ENCODE measurements at places on chromosomes 13 and 19.

DNA sequence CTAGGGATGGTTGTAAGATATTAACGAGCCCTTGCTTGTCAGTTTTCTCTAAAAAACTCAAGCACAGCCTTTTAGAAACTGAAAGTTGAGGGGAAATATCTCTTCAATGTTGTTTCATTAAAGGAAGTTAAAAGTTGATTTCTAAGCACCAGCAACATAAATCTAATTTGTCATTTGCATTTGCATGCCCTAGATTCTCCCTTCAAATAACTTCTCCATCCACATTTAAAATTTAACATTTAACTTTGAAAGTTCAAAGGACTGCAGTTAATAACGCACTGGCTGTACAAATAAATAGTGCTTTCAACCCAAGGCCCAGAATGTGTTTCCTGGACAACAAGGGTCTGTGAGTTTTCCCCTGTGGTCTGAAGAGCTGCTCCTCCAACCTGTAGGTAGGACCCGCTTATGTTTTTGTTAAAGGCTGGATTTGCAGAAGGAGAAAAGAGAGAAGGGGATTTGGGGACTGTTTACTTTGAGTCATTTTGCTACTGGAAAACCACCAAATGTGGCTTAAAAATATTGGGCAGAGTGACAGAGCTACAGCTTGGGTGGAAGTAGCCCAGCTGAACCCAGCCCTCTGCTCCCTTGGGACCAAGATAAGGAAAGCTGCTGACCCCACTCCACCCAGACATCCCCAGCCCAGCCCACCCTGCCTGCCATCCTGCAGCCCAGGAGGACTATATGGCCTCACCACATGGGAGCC is 39.8 kb downstream of the TNFRSF19 start:
- peak; percentile 19 for DNase-seq

GRCh38 chr13:29319451-29319850 is 276.0 kb downstream of the SLC7A1 start:
- peak; percentile 24 for DNase-seq

- peak; percentile 37 for DNase-seq
Measured at GRCh38 chr19:56066152-56067023, 54.7 kb downstream of the ZNF787 start.

DNA sequence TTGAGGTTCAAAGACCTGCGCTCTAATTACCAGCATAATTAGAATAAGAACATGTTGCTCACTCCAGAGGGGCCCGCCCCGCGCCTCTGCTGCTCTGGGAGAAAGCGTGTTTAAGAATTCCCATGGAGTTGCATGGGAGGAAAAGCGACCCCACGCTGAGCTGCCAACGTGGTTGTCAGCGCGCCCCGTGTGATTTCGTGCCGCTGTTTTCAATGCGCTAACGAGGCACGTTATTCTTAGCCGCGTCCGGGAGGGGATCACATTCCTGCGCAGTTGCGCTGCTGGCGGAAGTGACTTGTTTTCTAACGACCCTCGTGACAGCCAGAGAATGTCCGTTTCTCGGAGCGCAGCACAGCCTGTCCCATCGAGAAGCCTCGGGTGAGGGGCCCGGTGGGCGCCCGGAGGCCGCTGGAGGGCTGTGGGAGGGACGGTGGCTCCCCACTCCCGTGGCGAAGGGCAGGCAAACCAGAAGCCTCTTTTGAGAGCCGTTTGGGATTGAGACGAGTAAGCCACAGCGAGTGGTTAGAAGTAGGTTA is 173.8 kb upstream of the SOX1 start:
- no peak for DNase-seq

DNA sequence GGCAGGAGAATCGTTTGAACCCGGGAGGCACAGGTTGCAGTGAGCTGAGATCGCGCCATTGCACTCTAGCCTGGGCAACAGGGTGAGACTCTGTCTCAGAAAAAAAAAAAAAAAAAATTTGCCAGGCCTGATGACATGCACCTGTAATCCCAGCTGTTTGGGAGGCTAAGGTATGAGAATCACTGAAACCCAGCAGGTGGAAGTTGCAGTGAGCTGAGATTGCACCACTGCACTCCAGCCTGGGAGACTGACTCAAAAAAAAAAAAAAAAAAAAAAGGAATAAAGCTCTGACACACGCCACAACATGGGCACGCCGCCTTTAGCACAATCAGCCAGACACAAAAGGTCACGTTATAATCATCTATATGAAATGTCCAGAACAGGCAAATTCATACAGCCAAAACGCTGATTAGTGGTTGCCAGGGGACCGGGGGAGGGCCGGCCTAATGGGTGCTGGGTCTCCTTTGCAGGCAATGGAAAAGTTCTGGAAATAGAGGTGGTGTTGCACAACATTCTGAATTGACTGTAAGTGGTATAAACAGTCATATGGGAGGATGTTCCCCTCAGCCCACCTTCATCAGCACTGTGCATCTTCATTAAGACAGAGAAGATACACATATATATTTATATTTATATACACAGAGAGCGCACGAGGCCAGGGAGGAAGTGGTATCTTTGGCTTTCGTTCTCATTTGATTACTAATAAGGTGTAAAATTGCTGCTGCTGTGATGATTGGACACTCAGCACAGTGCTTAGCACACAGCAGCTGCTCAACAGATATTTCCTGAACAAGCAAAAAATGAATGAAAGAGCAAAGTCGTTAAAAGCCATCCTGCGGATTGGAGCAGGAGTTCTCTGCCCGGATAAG is 3.8 kb downstream of the HSPBP1 start:
- DNase-seq = no peak

DNA sequence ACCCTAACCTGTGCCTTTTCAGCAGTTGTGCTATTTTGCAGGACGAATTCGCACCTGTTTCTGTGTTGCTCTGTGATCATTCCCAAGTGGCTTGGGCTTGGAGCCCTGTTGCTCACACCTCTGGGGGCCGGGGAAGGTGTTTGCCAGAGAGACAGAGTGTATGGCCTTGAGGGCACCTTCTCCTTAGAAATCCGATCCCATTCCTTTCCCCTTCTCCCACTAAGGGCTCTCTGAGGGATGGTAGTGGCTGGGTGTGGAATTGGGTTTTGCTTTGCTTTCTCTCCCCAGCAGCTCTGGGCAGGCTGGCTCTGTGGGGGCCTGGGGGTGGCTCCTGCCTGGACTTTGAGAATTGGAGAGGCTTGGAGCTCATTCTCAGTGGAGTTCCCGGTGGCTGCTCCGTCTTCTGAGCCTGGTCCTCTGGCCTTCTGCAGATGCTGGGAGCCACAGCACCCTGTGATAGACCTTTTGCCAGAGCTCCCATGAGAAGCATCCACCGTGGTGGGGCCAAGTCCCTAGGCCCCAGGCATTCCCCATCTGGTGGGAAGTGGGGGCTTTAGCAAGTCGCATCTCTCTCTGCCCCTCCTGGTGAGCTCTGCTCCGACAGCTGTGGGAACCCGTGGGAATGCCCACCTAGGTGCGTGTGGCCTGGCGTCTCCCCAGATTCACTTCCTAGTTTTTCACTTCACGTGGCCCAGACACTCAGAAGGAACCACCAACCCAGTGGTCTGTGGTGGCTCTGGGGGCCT is 26.1 kb downstream of the ATP11A start:
- DNase-seq = no peak

DNA sequence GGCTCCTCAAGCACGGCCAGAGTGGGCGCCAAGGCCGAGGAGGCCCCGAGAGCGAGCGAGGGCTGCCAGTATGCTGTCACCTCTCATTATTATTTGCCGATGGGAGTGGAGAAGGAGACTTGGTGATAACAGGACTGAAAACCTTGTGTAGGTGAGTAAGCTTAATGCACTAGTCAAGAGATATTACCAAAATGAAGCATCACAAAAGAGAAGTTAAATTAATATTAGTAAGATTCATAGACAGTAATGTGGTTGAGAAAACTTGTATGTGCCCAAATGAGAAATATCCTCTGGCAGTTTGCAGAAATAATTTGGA is 204.5 kb upstream of the SLITRK1 start:
- DNase-seq = no peak

GRCh38 chr19:17471410-17472125 is 1.2 kb downstream of the SLC27A1 start:
- DNase-seq = no peak

- no peak for DNase-seq
Measured at GRCh38 chr19:10361569-10362011, 18.8 kb downstream of the TYK2 start.

DNA sequence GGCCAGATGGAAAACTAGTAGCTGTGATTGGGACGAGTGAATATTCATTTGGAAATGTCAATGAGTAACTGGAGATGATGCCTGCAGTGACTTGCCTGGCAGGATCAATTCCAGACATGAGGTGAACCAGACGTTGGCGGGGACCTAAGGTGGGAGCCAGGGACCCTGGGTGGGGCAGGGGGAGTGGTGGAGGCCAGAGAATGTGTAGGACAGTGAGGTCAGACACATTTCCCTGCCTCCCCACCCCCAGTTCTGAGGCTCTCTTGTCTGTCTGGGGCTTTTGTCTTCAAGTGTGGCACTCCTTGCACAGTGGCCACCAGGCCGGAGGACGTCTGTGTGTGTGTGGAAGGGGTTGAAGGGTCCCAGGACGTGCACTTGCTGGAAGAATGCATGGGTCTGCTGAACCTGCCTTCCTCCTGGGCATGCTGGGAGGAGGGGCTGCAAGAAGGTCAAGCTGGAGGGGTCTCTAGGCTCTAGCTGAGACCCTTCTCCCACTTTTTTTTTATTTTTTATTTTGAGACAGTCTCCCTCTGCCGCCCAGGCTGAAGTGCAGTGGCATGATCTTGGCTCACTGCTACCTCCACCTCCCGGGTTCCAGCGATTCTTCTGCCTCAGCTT is 51.6 kb downstream of the CHST8 start:
- DNase-seq = no peak

GRCh38 chr19:54523403-54523802 is 20.8 kb downstream of the LAIR2 start:
- DNase-seq = no peak

GRCh38 chr13:19601749-19602725 is 31.4 kb upstream of the MPHOSPH8 start:
- no peak for DNase-seq

GRCh38 chr13:109208522-109208921 is 577.9 kb downstream of the IRS2 start:
- DNase-seq = no peak

GRCh38 chr13:114225610-114226009 is 9.1 kb upstream of the CDC16 start:
- DNase-seq = no peak

- no peak for DNase-seq
Measured at GRCh38 chr13:113607056-113607888, 22.7 kb downstream of the TFDP1 start.

DNA sequence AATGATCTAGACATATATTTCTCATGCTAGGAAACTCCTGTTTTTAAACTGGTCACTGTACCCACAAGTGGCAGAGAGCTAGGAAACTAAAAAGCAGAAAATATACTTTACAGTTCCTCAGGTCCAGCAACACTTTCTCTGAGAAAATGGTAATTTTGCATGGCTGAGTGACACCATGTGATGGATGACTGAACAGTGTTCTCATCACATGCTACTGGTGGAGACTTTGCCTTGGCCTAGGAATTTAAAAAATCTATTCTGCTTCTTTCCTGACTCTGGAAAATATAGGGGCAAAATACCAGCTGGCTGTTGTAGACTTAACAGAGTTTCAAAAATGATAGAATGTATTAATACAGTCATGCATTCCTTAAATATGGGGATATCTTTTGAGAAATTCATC is 50.0 kb downstream of the LATS2 start:
- no peak for DNase-seq

DNA sequence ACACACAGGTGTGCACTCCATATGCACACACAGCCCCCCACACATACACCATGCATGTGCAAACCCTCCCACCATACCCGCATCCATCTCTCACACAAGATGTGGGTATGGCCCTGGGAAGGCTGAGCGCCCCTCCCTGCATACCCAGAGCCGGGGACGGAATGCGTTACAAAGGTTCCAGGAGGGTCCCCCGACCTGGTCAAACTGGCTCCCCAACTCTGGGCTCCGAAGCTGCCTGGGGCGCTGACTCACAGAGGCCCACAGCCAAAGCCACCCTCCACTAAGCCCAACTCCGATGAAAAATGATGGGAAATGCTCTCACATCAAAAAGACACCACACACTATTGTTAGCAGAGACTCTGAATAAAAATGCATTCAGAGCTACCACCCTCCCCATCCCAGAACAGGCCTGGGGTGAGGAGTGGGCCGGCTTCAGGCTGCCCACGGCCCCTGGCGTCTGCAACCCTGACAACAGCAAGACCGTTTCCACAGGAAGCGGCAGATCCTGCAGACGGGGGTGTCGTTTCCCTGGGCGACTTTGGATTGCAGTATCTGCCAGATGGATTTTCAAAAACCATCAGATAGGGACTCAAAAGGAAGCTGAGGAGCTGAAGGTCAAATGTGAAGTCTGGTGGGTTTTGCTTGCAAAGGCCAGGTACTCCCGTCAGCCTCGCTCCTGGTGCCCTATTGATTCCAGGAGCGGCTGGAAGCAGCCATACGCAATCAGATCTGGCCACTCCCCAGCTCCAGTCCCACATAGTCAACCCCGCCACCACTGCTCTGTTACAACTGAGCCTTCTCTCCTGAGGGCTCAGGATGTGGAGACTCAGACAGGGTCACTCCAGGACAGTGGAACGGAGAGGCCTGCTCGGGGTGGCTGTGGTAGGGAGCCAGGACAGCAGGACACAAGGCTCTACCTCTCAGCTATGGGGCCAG is 14.3 kb downstream of the PEPD start:
- DNase-seq = no peak

DNA sequence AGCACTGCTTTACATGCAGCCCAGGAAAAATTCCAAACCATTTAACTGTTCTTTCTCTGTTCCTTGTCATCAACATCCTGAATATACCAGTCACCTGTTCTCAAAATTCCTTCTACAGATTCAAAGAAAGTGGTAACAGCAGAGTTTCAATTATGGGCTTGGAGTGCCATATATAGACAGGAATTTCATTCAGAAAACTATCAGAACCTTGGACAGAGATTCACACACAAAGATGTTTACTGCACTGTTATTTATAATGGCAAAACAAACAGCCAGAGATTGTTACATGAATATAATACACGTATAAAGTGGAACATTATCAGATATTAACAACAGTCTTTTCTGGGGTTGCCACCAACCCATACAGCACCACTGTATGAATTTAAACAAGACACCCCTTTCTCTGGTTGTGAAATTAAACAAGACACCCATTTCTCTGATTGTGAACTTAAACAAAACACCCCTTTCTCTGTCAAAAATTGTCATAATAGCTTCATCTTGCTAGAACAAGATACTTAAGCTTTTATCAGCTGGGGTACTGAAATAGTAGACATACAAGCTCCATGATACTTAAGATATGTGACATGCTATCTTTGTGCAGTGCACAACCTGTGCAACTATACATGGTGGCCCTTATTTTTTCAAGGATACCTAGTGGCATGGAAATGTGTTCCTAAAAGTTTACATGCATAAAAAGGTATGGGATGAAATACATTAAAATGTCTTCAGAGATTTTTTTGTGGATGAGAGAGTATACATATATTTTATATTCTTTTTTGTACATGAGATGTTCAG is 12.6 kb downstream of the CACNA1A start:
- DNase-seq = no peak

Measured in SHP77 treated with DMSO at 0.1 percent for 48 hours (cell line).